Activated T-cell treated with anti-CD3 and anti-CD28 coated beads, Interleukin-2, amount 50 U/mL, for 72 hours (primary cell): ENCODE measurements at places on chromosomes 12 and 14.

GRCh38 chr14:103606963-103607668 lies 21.9 kb upstream of the KLC1 start:
- DNase-seq, result peak; percentile 63

- DNase-seq, result no peak
Observed at GRCh38 chr12:40986001-40986400, 202.1 kb upstream of the PDZRN4 start.

GRCh38 chr12:98980508-98980907 lies 335.4 kb downstream of the APAF1 start:
- DNase-seq, result no peak

GRCh38 chr14:23929822-23930294 lies 23.7 kb upstream of the DHRS4 start:
- peak; percentile 84 for DNase-seq

DNA sequence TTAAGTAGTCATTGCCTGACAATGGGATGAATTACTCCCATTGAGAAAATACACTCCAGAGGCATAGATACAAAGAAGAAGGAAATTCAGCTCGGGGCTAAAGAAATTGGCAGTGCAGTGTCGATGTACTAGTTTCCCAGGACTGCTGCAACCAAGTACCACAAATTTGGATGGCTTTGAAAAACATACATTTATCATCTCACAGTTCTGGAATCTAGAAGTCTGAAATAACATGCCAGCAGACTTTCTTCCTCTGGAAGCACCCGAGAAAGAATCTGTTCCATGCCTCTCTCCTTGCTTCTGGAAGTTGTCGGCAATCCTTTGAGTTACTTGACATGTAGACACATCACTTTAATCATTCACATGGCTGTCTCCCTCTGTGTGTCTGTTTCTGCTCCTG lies 101.9 kb downstream of the TMTC3 start:
- no peak for DNase-seq

DNA sequence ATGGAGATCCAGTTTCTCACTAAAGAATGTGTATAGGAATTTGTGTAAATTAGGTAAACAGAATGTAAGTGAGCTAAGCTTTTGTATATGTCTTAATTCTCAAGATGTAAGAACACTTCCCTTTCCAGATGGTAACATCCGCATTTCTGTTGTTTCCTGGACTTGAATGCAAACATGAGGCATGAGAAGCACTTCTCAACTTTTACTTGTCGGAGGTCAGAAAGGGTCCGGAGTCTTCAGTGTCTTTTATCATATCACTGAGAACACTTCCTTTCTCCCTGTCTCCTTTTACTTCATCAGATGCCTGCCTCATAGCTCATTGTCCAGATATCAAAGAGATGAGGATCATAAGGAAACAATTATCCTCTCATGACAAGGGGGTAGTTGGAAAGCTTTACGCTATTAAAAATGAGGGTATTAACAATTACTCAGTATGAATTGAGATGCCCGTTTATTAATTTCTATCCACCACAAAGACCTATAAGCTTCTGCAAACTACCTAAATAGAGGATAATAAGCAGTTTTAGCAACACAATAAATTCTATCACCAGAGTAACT lies 214.1 kb upstream of the FLRT2 start:
- DNase-seq, result no peak

DNA sequence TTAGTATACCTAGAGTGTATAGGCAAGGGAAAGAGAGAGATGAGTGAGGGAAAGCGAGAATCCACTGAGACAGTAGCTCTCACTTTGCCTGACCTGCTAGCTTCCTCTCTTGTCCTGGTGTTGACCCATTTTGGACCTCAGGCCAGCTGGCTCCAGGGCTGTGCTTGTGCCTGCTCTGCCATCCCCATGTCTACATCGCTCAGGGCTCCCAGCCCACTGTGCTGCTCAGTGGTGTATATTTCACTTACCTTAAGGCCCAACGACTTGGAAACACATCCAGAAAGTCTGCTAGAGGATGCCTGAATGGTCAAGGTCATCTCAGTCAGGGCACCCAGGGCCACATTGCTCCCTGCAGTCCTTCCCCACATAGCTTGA lies 964 bp upstream of the SERPINA4 start:
- no peak for DNase-seq

GRCh38 chr14:34218881-34219280 lies 243.2 kb downstream of the SPTSSA start:
- no peak for DNase-seq

DNA sequence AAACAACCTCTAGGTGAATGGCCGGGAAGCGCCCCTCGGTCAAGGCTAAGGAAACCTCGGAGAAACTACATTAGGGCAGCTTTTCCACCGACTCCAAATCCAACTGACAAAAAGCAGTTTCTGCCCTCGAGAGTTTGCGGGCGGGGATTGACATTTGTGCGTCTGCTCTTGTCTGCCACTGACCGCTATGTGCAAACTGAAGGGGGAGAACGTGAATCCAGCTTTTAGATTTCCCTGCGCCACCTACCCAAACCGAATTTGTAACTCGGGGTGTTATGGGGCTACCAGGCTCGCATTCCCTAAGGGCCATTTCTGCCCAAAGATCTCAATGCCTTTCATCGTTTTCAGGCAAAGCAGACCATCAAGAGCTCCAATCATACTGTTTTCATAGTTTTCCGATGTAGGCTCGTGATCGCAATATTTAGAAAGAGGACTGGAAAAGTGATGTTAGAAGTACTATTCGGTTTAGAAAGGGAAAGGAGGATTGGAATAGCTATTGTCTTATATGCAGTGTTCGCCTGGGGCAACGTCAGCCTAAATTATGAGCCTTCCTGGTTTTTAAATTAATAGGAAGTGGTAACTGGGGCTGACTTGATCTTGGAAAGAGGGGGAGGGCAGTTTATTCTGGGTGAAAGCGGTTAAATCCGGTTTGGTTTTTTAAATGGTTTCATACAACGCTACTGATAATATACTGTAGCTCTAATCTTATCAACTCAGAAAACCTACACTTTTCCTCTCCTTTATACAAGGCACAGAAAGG lies 45.4 kb downstream of the BCAT1 start:
- DNase-seq, result no peak
